CD4-positive, alpha-beta T cell treated with Interleukin-2 at 100 ng/mL for 4 hours (primary cell): ENCODE measurements at places on chromosomes 7 and 10.
A peak's percentile ranks its signal among the peaks of the same experiment; 100 is the strongest.

DNA sequence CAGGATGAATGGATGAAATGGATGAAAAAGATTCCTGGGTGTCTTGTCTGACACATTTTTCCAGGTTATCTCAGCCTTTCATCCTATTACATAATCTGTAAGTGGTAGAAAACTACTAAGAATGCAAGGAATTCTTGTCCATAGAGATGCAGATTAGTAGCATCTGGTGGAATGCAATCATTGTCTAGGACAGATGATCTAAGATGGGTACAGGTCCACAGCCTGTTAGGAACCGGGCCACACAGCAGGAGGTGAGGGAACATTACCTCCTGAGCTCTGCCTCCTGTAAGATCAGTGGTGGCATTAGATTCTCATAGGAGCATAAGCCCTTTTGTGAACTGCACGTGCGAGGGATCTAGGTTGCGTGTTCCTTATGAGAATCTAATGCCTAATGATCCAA, 225.0 kb downstream of the CALN1 start:
- DNase-seq: no peak

GRCh38 chr10:65816536-65816935, 1109.3 kb upstream of the LRRTM3 start:
- DNase-seq: no peak

GRCh38 chr7:75689246-75690099, 49.3 kb downstream of the HIP1 start:
- DNase-seq: no peak

- DNase-seq: peak; percentile 24
These were observed 3.1 kb upstream of the CAPZA2 start for GRCh38 chr7:116859323-116859722.

DNA sequence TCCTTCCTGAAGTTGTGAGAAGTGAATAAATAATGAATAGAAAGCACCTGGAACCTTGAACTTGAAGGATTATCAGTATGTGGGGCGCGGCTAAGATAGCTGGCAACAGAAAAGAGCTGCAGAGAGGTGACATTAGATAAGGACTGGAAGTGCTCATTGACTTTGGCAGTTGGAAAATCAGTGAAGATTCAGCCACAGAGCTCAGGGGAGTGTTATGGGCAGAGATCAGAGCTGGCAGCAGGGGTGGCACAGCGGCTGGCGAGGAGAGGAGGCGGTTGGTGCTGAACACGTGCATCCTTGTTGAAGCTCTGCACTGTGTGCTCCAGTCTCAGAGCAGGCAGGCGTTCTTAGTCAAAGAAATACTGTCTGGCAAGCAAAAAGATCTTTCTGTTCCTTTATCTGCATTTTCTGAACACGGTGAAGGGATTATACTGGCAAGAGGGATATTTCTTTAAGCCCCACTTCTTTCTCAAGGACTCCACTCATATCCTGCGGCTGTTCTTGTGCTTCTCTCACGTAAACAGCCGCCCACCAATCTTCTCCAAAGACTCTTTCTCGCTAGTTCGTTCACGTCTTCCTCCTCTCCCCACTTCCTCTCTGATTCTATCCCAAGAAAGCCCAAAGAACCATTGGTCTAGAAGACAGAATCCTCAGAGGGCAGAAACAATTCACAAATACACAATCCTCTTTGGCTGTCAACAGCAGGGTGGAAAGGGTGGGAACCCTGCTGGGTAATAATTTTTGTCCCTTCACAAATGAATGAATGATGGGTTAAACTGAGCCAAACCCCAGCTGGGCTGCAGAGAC, 38.6 kb upstream of the ADD3 start:
- no peak for DNase-seq

GRCh38 chr10:120423431-120424197, 33.4 kb upstream of the PLPP4 start:
- peak; percentile 5 for DNase-seq
